ENCODE measurements at places on chromosomes 2 and 18.

DNA sequence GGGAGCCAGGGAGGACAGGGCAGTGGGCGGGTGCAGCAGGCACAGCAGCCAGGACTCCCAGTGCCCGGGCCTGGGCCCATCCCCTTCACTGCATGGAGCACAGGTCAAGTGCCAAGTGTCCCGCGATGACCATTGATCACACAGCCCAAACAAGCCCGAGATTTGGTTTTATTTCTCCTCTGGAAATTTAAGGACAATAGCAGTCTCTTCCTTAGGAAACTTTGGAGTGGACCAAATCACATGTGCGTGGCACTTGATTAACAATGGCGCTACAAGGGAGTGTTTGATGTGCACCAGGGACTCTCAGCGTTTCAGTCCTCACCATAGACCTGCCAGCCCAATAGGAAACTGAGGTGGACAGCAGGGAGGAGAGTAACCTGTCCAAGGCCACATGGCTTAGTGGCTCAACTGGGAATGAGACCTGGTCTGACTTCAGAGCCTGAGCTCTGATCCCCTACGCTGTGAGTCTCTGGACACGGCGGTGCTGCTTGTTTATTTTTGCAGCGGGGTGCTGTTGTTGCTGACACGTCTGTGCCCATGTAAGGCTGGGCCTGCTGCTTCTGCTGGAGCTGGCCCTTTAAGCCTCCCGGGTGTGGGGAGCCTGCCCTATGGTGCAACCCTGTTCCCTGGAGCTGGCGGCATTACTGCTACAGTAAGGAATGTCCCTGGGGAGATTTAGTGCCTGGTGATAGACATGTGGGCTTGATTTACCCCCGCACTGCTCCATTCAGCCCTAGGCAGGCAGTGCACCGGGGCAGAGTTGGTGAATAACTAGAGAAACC is 194.2 kb downstream of the INHBB start:
- peak; percentile 86 for DNase-seq

DNA sequence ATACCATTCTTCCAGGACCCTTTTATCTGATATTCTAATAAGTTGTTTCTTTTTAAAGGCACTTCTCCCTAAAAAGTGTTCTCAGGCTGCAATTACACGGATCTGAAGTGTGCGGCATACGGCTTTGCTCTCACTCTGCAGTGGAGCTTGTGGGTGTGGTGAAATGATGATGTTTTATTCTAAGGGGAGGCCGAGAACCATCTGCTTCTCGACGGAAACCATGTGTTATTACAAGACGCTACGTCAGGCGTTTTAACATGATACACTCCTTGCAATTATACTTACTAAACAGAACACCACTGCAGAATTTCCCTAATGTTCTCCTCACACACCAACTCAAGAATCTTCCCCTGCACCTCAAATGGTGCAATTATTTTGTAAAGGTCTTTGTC is 34.9 kb upstream of the CTDP1 start:
- no peak for DNase-seq

DNA sequence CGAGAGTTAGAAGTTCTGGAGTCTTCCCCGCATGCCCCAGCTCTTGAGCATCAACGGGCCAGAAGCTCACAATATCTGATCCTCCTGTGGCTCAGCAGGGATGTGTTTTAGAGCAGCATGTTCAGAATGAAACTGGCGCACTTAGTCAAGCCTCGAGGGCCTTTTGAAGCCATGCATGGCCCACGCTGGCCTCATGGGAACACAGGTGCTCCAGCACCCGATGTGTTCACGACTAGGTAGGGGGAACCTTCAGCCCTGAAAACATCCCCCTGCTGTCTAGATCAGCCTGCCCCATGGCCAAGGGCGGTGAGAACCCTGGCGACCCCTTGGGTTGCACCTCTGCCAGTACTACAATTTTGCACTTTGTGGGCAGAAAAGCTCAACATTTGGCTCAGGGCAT is 32.8 kb downstream of the MSH6 start:
- DNase-seq = no peak

- DNase-seq = no peak
These were observed 64.8 kb downstream of the ARHGAP25 start for GRCh38 chr2:68799140-68800026.

Measured in right lobe of liver (tissue), 6 donors.